Activated CD8-positive, alpha-beta memory T cell treated with anti-CD3 and anti-CD28 coated beads for 48 hours (primary cell): ENCODE measurements at places on chromosomes 6 and 20.

DNA sequence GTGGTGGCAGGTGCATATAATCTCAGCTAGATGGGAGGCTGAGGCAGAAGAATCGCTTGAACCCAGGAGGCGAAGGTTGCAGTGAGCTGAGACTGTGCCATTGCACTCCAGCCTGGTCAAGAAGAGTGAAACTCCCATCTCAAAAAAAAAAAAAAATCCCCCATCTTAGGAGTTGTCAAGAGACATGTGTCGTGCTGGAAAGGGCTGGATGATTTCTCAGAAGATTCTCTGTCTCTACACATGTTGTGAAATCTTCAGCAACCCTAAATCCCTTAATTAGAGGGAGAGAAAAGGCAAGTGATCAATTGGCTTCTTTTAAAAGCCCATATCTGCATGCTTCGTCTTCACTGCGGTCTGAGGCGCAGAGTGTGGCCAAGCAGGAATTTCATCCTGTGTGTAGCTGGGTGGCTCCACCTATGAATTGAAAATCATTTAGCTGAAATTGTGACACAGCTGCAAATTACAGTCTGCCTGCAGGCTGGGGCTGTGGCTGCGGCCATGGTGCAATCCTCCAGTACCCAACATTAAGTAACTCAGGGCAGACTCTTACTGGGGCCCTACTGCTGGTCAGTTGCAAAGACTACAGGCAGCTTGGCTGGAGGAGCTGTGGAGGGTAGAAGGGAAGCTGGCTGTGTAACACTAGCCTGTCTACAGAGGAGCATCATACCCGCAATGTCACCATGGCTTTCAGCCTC lies 3.2 kb upstream of the TGM3 start:
- no peak for DNase-seq

- no peak for DNase-seq
These were observed 48.4 kb downstream of the PHACTR2 start for GRCh38 chr6:143726015-143726647.

DNA sequence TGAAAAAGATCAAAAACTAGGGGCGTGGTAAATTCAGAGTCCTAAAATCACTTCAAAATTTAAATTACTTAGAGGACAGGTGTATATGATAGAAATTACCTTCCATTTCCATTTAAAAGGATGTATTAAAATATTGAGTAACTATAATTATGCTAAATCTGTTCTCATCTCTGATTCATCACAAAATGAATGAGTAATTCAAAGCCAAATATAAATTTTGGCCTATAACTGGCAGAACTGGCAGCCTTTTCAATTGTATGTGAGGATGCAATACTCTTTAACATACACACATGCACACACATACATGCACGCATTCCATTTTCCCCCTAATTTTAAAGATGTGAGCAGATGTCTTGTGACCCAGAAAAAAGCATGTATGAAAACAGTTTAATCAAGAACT lies 194.6 kb downstream of the EPM2A start:
- no peak for DNase-seq

GRCh38 chr6:74249658-74250057 lies 553.7 kb downstream of the CD109 start:
- no peak for DNase-seq

GRCh38 chr6:137873273-137873762 lies 6.3 kb downstream of the TNFAIP3 start:
- DNase-seq = no peak

- DNase-seq = no peak
These were observed 16.7 kb downstream of the RAD21L1 start for GRCh38 chr20:1242530-1242929.

DNA sequence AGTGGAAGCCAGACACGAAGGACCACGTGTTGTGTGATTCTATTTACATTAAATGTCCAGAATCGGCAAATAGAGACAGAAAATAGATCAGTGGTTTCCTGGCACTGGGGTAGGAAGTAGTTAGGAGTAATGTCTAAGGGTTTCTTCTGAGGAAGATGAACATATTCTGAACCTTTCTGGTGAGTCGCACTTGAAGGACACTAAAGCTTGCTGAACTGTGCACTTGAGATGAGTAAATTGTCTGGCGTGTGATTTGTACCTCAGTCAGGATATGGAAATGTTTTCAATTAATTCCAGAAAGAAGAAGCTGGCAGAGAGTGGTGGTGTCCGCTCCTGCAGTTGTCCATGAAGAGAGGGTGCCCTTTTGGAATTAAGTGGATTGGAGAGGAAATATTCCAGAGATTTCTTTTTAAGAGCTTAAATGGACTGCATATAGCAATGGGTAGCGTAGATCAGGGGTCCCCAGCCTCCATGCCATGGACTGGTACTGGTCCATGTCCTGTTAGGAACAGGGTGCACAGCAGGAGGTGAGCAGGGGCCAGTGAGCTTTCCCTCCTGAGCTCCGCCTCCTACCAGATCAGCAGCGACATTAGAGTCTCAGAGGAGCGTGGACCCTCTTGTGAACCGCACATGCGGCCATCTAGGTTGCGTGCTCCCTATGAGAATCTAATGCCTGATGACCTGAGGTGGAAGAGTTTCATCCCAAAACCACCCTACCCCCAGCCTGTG lies 12.4 kb upstream of the KIF25 start:
- DNase-seq = no peak

- DNase-seq = no peak
These were observed 36.7 kb downstream of the STX11 start for GRCh38 chr6:144186817-144187625.

DNA sequence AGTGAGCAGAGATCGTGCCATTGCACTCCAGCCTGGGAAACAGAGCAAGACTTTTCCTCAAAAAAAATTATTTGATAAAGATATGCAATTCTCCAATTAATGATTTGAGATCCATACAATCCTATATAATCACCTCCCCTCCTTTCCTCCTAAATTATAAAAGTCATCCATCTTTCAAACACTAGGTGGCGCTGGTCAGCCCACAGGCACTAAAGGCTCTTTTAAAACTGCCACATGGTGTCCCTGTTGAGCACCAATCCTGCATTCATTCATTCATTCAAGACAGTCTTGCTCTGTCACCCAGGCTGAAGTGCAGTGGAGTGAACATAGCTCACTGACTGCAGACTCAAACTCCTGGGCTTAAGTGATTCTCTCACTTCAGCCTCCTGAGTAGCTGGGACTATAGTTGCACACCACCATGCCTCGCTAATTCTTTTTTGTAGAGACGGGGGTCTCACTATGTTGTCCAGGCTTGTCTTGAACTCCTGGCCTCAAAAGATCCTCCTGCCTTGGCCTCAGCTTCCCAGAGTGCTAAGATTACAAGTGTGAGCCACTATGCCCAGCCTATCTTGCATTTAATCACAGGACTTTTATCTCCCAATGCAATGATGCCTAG lies 58.7 kb upstream of the SLC2A12 start:
- DNase-seq = no peak

- no peak for DNase-seq
These were observed 116.3 kb downstream of the ANKRD60 start for GRCh38 chr20:58112017-58112781.

DNA sequence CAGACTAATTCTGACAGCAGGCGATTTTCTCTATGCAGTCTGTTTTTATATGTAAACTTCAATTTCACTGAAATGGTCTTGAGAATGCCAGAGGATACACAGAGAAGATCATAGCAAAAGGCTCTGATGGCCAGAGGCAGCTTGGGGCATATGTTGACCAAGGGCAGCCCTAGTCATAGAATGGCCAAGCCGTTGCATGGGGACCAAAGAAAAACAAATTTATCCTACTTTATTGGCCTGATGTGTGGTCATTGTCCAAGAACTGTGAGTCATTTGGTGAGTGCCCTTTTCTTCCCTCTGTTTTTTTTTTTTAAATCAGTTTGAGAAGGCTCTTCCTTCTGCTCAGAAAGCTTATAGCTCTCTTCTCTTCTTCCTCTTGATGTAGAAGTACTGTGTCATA lies 5.8 kb downstream of the HDGFL1 start:
- DNase-seq = no peak

GRCh38 chr6:128413291-128413690 lies 107.1 kb downstream of the PTPRK start:
- no peak for DNase-seq

DNA sequence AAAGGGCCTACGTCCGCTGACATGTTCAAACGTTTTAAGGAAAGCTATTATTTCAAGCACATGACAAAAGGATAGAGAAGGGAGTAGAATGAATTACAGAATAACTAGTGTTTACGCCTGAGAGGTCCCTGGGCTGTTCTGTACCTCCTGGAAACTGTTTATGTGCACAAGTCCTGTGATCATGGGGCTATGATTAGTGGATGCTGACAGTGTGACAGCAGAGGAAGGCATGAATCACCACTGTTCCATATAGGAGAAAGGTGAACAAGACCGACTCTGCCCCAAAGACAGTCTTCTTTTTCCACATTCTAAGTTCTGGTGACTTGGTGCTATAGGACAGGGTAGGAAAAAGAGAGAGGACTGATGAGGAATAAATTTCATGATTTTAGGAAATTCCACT lies 249.2 kb upstream of the PRDM1 start:
- no peak for DNase-seq

DNA sequence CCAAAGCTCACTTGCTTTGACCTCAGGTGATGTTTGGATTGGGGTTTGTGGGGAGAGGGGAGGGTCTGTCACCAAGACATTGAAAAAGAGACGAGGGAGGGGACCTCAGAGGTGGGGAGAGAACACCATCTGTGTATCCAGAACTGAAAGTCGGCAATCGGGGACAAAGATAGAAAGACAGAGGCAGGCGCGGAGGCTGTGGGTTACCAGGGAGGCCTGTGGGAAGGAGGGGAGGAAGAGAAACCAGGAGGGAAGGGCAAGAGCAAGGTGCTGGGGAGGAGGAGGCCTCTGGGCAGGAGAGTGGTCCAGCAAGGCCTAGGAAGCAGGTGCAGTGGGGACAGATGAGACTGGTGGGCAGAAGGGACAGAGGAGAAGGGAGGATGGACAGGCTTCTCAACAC lies 211.2 kb downstream of the CDC5L start:
- no peak for DNase-seq
